ENCODE measurements at places on chromosomes 2 and 18.
A peak's percentile ranks its signal among the peaks of the same experiment; 100 is the strongest.

DNA sequence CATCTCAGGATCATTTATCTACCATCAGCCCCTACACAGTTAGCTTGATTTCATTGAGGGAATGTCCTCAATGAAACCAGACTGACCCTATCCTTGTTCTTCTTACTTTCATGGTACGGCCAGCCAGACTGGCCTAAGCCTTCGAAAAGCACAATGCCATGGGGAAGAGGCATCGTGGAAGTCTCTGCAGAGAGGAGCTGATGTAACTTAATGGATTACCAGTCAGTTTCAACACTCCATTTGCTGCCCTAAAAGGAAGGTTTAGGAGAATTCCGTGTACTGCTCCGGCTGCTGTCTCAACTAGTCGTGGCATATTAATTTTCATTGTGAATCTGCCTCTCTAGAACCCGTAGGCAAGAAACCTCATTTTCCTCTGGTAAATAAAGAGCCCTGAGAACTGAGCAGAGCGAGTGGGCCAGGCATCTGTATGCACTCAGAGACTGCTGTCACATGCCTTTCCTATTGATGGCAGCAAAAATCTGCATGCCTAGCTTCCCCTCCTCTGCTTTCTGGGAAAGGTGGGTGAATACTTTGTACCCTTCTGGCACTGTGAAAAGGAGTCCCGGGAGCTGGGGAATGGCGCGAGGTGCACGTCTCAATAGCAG lies 184.9 kb downstream of the KLHL29 start:
- H3K36me3 ChIP-seq: no peaks in the 10 kb centered on the region
- H3K4me3 ChIP-seq: no peak overlapping the region
- H3K27ac ChIP-seq: no peak overlapping the region

DNA sequence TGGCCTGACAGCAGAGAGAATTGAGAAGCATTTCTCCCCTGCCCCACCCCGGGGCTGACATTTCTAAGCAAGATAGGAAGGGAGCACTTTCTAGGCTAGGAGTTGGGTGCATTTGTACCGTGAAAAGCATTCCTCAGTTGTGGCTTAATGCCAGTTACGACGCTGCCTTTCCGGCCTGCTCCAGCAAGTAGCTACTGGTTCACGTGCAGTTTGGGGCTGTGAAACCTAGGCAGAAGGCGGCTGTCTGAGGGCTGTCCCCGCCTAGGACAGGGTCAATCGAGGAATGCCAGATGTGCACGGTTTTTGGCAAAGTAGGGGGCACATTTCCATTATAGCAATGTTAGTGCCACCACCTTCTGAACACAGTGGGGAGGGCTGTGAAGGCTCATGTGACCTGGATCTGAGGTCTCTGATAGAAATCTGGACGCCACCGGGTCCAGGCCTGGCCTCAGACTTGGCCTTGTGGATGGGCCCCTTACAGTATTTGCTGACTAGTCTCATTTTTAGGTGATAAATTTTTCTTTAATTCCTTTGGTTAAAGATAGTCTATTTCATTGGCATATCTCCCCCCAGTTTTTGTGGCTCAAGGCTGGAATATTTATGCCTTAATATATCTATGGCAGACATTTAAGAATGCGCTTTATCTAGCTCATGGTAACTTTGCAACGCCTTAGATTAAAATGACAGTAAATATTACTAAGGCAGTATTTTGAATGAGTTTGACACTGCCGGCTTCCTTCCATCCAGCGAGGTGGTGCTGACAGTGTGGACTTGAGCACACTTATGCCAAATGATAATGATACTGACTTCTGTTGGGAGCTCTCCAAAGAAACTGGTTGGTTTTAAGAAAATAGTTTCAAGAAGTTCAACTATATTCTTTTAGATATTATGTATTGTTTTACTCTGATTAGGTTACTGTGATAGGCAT lies 78.7 kb downstream of the LPIN1 start:
- peaks cover 10% of the 10 kb centered on the region for H3K4me1 ChIP-seq
- peaks cover 7% of the 10 kb centered on the region for H3K36me3 ChIP-seq

DNA sequence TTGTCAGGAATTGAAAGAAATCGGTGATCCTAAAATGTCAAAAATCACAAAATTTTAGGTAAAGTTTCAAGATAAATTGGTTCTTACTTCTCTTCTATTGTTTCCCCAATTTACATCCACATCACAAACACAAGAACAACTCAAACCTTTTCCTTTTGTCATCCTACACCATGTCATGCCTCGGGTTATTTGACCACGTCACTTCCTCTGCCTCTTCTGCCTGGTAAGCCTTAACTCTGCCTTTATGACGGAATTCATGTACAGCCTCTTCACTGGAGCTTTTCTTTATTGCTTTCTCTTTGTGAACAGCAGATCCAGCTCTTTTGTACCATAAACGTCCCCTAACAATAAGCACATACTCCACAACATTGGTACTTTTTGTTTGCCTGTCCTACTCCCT lies 258.0 kb downstream of the DPP10 start:
- no peak overlapping the region for H3K27ac ChIP-seq
- no peak for DNase-seq

GRCh38 chr2:114457956-114458355 lies 15.5 kb downstream of the DPP10 start:
- no peak for DNase-seq
- H3K27ac ChIP-seq: no peak overlapping the region
- no peak overlapping the region for H3K4me3 ChIP-seq
- no peaks in the 10 kb centered on the region for H3K36me3 ChIP-seq

DNA sequence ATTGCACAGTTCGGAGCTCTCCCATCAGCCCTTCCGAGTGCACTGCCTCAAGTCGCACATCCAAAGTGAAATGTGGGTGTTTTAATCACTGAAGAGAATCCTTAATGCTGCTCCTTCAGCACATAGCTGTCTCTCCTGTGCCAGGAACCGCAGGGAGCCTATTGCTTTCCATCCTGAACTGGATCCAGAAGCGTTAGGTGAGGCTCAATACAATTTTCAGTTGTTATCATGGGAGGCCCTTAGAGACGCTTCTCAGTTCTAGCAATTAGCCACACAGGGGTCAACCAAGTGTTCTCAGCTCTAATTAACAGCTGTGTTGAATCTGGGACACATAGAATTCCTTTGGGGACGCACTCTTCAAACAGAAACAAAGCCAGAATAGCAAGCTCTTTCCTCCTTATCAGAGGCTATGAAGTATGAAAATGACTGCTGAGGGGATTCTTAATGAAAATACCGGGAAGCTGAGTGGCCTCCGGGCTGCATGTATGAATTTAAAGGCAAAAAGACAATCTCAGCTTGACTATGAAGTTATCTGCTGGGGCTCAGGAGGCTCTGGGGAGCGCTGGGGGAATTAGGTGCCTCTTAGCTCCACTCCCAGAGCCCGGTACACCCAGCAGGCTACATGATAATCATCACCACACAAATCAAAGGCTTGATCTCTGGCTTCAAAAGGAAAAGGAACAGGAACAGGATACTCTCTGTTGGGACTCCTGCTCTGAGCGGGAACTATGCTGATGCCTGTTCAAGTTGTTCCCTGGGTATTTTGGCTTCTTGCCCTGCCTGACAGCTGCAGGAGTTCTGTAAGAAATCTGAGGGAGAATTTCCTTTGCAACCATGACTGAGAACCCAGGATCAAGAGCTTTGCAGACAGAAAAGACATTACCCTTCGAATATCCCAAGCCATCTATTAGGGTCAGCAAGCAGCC lies 55.4 kb upstream of the NCOA1 start:
- H3K36me3 ChIP-seq: no peaks in the 10 kb centered on the region
- DNase-seq: peak; percentile 30
- no peaks in the 10 kb centered on the region for H3K4me1 ChIP-seq

GRCh38 chr18:75206452-75207309 lies 2.3 kb downstream of the PTGR3 start:
- peaks cover 5% of the 10 kb centered on the region for H3K36me3 ChIP-seq
- H3K4me3 ChIP-seq: peak overlapping the region; percentile 88
- peak overlapping the region; percentile 95 for H3K27ac ChIP-seq
- H3K27me3 ChIP-seq: peaks cover 12% of the 10 kb centered on the region
- no peak for DNase-seq

GRCh38 chr2:185388226-185388625 lies 350.4 kb upstream of the FSIP2 start:
- no peaks in the 10 kb centered on the region for H3K27me3 ChIP-seq
- H3K4me1 ChIP-seq: no peaks in the 10 kb centered on the region
- H3K4me3 ChIP-seq: no peak overlapping the region
- DNase-seq: no peak
- H3K36me3 ChIP-seq: no peaks in the 10 kb centered on the region

All from large intestine (tissue), 12 donors.